ENCODE measurements at places on chromosomes 4 and X. TPM values are rescaled to one million over a fixed set of nuclear protein-coding genes. Genes with fewer than 3 reads are reported as not detected.
A peak's percentile ranks its signal among the peaks of the same experiment; 100 is the strongest.

DNA sequence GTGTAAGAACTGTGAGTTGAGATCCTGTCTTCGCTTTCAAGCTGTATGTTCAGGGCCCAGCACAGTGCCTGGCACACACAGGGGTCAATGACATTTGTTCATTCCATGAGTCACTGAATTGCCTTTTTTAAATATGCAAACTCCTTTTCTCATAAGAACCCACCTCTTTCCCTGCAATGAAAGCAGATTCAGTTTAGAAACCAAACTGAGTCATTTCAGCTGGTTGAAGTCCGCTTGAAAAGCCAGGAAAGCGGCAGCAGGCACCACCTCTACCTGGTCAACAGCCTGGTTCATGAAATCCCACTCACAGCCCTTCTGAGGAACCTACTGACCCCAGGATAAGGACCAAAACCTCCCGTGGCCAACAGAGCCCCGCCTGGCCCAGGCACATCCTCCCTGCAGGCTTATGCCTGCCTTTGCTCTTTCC is 4.5 kb upstream of the C1QTNF7 start:
- DNase-seq = no peak

GRCh38 chr4:19580095-19580494 is 671.6 kb upstream of the SLIT2 start:
- no peak for DNase-seq

- DNase-seq = peak; percentile 39
Observed at GRCh38 chrX:140918398-140919038, 83.9 kb upstream of the SPANXB1 start.

GRCh38 chr4:185139736-185140135 is 3.3 kb upstream of the SLC25A4 start:
- DNase-seq = no peak

- no peak for DNase-seq
Observed at GRCh38 chrX:14919407-14919806, 46.2 kb downstream of the MOSPD2 start.

NEUROG2 gene
- total RNA-seq = not detected

DNA sequence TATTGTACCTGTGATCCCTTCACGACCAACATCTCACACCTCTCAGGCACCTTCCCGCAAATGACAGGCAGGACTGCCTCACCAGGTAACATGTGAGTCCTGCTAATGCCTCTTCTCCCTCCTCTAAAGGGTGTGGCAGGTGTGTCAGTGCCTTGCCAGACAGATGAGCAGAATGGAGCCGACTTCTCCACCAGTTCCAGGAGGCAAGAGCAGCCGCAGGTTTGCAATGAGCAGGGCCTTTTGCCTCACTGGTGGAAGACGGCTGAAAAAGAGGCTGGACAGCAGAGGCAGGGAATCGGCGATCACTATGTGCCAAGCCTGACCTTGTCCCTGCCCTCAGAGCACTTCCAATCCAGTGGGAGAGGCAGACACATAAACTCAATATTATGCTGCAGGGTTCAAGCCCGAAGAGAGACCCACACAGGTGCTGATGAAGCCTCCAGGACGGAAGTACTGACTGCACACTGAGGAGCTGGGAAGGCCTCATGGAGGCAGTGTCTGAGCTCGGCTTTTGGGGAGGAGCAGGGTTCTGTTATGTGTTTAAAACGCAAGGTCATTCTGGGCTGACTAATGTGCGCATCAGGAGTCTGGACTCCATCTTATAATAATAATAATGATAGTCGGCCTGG is 57.9 kb downstream of the C4orf50 start:
- no peak for DNase-seq

GRCh38 chr4:41693629-41694028 is 54.9 kb downstream of the PHOX2B start:
- DNase-seq = no peak

COL4A6 gene
- not detected for total RNA-seq

DNA sequence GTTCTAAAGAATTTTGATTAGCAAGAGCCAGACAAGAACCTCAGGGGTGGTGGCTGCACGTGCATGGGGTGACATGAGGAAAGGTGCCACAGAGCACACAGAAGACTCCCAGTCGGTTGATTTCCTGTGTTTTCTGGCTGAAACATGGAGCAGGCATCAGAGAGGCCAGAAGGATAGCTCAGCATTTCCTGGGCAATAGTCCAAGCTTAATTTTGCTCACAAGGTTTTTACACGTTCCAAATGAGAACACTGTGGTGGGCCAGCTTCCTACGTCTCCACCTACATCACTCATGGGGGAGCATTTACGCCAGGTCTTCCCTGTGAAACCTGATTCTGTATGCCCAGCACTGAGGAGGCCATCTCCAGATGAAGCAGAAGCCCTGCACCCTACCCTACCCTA is 212.5 kb upstream of the CLNK start:
- no peak for DNase-seq

All from T-cell (primary cell).